ENCODE measurements at places on chromosomes 11 and 22. TPM values are rescaled to one million over a fixed set of nuclear protein-coding genes. Genes with fewer than 3 reads are reported as not detected.

Gene TNNT3
- 0.81 TPM for total RNA-seq

Gene HTR3A
- 0.33 TPM for total RNA-seq

Gene VWCE
- 2.3 TPM for total RNA-seq

Gene TECTA
- 1.3 TPM for total RNA-seq

Gene MAPK8IP2
- 3.9 TPM for total RNA-seq

Gene RASSF10
- total RNA-seq: not detected

Gene CASP12
- 2.8 TPM for total RNA-seq

Gene PLET1
- not detected for total RNA-seq

Gene DNAJB7
- not detected for total RNA-seq

Gene HTR3B
- total RNA-seq: not detected

Gene TIGD3
- total RNA-seq: 0.33 TPM

Gene CALCA
- total RNA-seq: not detected

Gene C22orf23
- total RNA-seq: 0.57 TPM

Gene C1QTNF5
- total RNA-seq: 14.7 TPM

Gene CARD16
- 16.1 TPM for total RNA-seq

Gene PACSIN3
- total RNA-seq: 211 TPM

Gene OAF
- 177 TPM for total RNA-seq

Gene DEFB131B
- total RNA-seq: not detected

Gene RAB38
- 23.2 TPM for total RNA-seq

Gene DGCR6
- total RNA-seq: 2.0 TPM

Gene MAJIN
- total RNA-seq: not detected

Gene SEC14L6
- 0.36 TPM for total RNA-seq

Gene MYO7A
- total RNA-seq: 108 TPM

Gene OR2AG2
- total RNA-seq: not detected

Gene TREH
- not detected for total RNA-seq

Gene APOA1
- 2.1 TPM for total RNA-seq

Data from adrenal gland (tissue), 19 donors.